ENCODE measurements at places on chromosomes 7 and 10.

GRCh38 chr10:48470893-48471805 lies 133.7 kb downstream of the ARHGAP22 start:
- no peak for DNase-seq

GRCh38 chr10:7409732-7410168 lies 1.1 kb downstream of the SFMBT2 start:
- DNase-seq, result no peak

DNA sequence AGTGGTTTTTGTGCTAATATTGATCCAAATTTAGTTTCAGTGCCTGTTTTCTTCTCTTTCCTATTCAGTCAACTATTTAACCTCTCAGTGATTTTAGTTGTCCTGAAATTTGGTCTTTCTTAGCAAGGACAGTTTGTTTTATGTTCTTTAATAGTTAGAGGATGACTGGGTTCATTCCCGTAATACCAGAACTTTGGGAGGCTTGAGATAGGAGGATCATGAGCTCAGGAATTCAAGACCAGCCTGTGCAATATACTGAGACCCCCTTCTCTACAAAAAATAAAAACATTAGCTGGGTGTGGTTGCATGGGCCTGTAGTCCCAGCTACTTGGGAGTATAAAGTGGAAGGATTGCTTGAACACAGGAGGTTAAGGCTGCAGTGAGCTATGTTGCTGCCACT lies 148.3 kb downstream of the EXOC4 start:
- DNase-seq, result no peak

DNA sequence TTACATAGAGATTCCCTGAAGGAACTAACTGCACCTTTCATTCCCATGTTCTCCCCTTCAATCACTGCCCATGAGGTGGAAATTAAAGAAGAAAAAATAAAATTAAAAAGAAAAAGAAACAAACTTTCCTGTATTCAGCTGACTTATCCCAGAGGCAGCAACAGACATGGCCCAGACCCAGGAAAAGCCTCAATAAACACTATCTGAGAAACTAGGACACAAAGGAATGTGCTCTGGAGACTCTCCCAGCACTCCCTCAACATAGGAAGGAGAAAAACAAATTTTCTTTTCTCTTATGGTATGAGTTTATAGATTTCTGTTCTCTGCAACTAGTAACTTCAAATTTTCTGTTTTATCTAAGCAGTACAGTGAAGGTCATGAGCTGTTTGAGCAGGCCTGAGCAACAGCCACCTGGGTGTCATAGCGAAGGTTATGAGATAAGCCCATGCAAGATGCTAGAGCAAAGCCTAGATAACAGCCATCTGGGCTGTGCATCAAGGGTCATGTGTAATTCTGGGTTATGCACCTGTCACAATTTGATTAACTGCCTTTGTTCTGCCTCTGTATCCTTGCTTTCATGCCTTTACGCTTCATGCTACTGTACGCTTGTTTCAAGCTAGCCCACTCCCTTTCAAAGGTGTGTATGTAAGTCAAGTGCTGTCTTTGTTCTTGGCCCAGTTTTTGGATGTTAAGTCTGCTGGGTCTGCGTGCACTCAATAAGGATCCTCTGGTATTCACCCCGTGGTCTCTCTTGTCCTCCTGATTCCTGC lies 11.0 kb upstream of the OR6B1 start:
- no peak for DNase-seq

GRCh38 chr10:106897719-106898118 lies 266.8 kb downstream of the SORCS1 start:
- no peak for DNase-seq

- DNase-seq, result no peak
These were observed 56.7 kb downstream of the GRK5 start for GRCh38 chr10:119263951-119264617.

All from iPS DF 19.7 (cell line).